ENCODE measurements at places on chromosomes 2 and 18.

DNA sequence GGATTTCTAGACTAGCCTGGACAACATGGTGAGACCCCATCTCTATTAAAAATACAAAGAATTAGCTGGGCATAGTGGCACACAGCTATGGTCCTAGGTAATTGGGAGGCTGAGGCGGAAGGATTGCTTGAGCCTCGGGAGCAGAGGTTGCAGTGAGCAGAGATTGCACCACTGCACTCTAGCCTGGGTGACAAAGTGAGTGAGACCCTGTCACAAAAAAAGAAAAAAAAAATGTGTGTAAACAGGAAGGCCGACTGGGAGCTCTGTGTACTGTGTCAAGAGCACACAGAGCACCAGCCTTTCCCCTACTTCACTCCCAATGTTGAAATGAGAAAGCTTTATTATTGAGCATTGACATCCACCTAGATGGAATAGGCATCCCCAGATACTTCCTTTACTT is 681.7 kb upstream of the FSHR start:
- no peak for DNase-seq

GRCh38 chr2:207847098-207847806 is 77.5 kb upstream of the FZD5 start:
- DNase-seq = no peak

GRCh38 chr18:57014772-57015413 is 132.0 kb upstream of the BOD1L2 start:
- no peak for DNase-seq

DNA sequence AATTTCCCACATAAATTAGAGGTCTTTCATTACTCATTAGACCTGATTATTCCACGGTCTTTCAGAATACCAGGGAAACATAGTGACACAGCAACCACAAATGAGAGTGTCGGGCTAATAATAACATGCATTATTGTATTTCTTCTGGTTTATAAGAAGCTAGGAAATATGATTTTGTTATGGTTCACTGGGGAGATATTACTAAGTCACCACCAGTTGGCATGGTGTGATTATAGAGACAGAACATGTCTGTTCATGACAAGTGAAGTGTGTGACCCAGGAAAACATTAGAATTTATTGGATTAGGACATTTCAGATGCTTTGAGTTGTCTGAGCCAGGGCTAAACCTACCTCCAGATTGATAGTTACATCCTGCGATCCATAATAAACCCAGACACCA is 494.4 kb downstream of the FBXO15 start:
- no peak for DNase-seq

All from Caki2 (cell line).